Astrocyte of the spinal cord (primary cell): ENCODE measurements at places on chromosomes 3 and 15.

DNA sequence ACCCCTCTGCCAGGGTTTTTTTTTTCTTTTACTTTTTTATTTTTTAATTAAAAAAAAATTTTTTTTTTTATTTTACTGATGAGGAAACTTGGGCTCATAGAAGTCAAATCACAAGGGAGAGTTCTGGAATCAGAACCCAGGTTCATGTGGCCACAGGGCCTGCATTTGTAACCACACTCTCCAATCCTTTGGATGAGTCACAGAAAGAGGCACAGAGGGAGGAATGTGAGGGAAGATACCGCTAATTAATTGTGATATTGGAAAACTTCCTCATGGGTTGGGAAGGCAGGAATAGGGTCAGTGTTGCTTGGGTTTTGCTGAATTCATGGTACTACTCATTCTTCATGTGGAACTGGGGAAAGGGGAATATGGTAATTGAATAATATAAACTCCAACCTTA lies 132.9 kb upstream of the SLC6A11 start:
- DNase-seq: no peak

DNA sequence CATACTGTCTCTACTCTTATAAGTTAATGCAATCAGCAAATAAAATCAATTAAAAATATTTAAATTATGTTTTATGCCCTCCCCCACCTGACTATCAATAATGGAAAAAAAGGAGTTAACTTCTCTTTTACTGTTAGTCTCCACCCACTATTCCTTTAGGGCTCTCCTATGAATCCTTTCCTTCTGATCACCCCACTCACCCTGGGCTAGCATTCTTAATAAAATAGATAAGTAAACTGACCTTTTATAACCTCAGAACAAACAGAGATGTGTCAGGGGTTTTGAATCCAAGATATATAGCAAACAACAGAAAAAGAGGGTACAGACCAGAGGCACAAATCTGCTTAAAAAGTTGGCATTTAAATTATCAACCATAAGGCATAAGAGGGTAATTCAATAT lies 116.1 kb upstream of the PLXND1 start:
- no peak for DNase-seq

DNA sequence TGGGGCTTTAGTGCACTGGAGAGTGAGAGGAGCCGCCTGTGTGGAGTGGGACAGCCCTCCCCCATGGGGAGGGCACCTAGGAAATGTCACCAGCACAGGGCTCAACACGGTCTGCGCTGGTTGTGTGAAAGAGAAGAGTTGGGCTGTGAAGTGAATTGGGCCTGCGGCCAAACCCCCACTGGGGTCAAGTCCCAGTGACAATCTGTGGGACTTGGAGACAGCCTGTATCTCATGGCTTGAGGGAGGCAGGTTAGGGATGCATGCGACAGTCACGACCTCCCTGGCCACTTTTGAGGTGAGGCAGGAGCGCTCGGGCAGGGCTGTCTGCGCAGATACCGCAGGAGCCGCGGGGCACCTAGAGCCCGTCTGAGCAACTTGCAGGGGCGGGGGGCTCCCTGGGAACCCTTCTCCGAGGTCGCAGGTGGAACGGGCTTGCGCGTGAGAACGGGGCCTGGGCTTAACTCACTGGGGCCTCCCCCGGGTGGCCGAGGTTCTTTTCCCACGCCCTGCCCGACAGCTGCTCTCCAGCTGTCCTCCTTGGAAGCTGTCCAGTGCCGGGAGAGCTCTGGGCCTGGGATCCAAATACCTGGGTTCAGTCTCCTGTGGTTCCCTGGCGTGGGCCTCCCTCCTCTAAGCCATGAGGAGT lies 77.4 kb downstream of the SNRK start:
- no peak for DNase-seq

GRCh38 chr3:12557473-12558100 lies 700 bp downstream of the MKRN2 start:
- DNase-seq: peak; percentile 43

GRCh38 chr3:13045241-13045903 lies 27.9 kb downstream of the IQSEC1 start:
- DNase-seq: no peak

DNA sequence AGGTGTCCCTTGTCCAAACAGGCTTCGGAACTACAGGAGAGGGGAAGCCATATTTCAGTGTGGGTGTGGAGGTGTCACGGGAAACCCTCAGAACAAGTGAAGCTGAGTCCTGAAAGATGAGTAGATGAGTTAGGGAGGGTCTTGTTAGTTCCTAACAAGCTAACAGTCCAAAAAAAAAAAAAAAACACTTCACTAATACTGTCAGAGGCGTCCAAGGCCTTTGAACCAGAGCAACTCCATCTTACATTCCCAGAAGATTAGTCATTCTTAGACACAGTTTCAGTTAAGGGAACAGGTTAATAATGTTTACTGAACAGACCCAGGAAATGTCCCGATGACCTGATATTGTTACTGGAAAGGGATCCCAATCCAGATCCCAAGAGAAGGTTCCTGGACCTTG lies 7.0 kb upstream of the ATP8B4 start:
- DNase-seq: no peak

- no peak for DNase-seq
Measured at GRCh38 chr15:51718219-51718618, 19.2 kb downstream of the LYSMD2 start.

GRCh38 chr15:83207009-83207659 lies 489 bp downstream of the HDGFL3 start:
- DNase-seq: peak; percentile 40

- peak; percentile 65 for DNase-seq
Measured at GRCh38 chr3:195270079-195270816, 711 bp downstream of the XXYLT1 start.

DNA sequence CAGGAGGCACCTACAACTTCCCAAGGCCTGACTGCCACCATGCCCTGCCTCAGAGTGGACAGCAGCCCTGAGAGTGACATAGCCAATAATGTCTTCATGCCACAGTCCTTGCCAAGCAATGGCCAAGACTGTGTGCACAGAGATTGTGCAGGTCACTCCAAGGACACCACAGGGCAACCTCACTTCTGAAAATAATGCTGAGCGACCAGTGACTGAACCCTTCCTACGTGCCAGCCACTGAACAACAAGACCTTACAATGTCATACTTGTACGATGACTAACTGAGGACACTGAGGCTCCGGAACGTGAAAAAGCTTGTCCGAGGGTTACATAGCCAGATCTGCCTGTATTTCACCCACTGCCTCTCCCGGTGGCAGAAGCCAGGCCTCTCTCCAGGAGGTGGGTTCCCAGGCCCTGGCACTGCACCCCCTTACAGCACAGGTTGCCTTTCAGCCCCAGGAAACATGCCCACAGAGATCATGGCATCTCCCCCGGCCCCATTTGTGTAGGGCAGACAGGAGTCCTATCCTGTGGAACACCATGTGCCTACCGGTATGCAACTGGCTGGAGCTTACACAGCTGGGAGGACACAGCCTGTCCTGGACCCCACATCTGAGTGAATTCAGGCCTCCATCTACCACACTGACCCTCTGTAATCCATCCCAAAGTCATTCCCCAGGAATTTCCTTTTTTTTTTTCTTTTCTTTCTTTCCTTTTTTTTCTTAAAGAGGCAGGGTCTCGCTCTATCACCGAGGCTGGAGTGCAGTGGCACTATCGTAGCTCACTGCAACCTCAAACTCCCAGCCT lies 72.3 kb downstream of the SLC12A8 start:
- DNase-seq: peak; percentile 58

DNA sequence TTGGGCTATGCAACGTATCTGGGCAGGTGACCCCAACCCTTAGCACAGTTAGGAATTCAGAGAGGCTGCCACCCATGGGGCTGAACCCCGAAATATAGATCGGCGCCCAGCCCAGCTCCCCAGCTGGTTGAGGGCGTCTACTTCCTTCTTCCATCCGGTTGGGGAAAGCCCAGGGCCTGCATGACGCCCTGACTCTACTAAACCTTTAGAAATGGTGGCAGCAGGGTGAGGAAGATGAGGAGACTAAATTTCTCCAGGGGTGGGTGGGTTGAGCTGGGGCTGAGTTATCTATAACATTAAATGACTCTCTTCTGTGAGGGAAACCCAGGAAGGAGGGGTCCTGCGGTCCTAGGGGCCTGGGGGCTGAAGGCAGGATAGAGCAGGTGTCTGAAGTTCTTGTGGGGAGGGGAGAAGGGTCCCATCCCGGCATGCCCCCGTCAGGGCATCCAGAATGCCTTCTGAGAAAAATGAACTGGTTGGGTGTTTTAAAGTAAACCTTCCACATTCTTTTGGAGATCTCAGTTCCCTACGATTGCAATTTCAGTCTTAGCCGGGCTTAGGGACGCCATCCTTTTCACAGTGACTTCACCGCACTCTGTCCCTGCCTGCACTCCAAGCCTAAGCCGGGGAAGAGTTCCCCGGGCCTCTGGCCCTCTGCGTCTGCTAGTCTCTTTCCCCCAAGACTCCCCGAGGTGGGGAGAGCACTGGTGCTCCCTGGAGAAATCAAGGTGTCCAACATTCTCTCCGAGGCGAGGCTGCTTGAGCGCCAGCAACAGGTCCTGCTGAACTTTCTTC lies 28.5 kb downstream of the NR2F2 start:
- DNase-seq: no peak

DNA sequence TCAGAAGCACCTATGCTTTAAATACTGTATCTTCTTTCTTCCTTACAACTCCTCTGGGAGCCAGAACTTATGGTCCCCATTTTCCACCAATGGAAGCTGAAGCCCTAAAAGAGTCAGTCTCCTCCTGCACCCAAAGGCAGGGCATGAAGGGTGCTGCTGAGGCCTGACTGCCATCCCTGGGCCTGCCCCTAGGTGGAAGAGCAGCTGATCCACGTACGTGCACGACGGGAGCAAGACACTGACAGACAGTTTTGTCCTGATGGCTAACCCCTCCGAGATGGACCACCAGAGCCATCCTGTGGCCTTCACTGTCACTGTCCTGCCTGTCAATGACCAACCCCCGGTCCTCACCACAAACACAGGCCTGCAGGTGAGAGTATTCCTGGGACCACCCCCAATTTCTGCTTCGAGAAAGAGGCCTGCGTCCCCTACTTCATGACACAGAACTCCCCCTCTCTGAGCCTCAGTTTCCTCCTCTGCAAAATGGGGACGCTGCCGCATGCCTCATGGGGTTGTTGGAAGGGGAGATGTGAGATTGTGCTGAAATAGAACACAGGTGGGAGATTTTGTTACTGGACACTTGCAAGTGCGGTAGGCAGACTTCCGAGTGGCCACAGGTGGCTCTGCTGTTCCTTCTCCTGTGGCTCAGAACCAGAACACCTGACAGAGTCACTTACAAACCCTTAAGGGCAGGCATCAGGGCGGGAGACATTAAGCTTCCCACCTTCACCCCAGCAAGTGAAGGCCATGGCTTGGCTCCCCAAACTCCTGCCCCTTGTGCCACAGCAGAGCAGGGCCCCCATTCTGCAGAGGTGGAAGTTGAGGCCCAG lies 175.4 kb downstream of the TBC1D2B start:
- DNase-seq: no peak
